ENCODE measurements at places on chromosomes 1 and 21.

DNA sequence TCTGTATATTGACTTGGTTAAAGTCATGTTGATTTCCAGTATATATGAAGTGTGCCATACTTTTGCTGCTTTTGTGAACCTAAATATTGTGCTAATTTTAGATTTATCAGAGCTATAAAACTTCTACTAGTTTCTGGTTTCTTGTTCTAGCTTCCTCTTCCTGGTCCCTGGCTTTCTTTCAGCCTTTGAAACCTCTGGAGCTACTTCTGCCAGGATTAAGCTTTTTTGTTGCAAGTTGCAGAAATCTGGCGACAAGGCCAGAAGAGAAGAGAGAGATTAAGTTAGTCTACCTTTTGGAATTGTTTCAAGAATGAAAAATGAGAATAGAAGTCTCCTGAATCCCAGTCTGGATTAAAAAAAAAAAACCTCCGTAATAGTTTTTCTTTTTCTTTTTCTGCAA is 13.5 kb downstream of the RNF2 start:
- no peak for DNase-seq

- DNase-seq = peak; percentile 87
These were observed 54.3 kb downstream of the RPS6KA1 start for GRCh38 chr1:26583646-26584485.

DNA sequence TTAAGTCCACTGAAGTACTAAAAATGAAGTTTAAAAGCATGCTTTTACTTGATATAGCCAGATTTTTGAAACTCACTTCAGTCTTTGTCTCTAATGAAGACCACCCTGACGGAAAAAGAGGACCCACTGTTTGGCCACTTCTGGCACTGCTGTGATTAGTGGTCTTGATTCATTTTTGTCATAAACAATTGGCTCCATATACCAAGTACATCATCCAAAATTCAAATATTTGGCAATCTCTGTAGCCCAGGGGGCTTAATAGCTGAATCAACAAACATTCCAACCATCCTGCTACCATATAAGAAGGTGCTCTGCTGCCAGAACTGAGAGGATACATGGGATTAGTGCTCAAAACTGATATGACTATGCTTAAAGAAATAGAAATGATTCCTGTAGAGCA is 156.0 kb downstream of the COL24A1 start:
- DNase-seq = no peak

DNA sequence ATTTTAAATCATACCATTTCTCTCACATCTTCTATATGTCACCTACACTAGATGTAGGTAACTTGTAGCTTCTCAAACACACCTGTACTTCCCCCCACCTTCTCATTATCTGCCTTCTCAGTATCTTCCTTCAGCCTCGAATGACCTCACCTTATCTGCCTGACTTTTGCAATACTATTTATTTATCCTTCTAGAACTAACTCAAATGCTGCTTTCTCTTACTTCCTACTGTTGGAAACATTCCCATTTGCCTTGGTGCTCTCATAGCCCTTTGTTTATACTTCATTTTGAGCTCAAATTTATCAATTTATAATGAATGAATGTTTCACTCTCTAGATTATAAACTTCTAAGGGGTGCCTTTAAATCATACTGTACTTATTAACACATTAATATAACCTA is 50.4 kb upstream of the KIAA1614 start:
- no peak for DNase-seq

- DNase-seq = no peak
These were observed 1.9 kb upstream of the TLR5 start for GRCh38 chr1:223144914-223145313.

DNA sequence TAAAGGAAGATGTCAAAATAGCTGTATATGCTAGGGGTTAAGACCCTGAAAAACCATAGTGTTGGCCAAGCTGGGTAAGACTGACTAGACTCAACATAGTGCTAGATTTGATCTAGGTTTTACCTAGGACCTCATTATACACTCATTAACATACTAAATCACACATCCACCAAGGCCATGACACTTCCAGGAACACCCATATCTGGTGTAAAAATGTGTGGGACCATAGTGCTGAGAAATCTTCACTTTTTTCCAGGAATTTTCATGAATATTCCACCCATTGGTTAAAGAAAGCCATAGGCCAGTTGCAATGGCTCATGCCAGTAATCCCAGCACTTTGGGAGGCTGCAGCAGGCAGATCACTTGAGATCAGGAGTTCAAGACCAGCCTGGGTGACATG is 34.0 kb upstream of the ACADM start:
- no peak for DNase-seq

GRCh38 chr1:921011-921837 is 2.5 kb upstream of the SAMD11 start:
- DNase-seq = peak; percentile 46

- DNase-seq = no peak
These were observed 15.7 kb downstream of the VCAM1 start for GRCh38 chr1:100735244-100735643.

GRCh38 chr1:10779841-10780240 is 16.6 kb downstream of the CASZ1 start:
- no peak for DNase-seq

- no peak for DNase-seq
These were observed 19.9 kb upstream of the CLDN14 start for GRCh38 chr21:36499578-36500471.

DNA sequence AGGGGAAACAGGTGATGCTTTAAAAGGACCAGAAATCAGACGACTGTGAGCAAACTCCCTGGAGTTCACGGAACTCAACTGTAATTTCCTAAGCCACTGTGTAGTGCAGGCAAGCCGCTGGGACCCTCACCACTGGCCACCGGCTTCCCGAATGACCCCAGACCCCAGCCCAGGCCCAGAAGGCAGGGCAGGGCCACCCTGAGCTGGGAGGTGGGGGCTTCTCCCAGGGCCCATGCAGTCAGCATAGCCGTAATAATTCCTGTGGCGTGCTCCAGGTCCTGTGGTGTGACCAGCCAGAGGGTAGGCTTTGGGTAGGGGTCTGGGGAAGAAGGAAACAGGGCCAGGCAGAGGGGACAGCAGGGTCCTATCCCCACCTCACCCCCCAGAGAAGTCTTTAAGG is 3.5 kb upstream of the ARF1 start:
- no peak for DNase-seq

Data from erythroblast (primary cell).